Activated T-cell treated with anti-CD3 and anti-CD28 coated beads, Interleukin-2, amount 50 U/mL, for 24 hours (primary cell): ENCODE measurements at places on chromosomes 4 and X.

DNA sequence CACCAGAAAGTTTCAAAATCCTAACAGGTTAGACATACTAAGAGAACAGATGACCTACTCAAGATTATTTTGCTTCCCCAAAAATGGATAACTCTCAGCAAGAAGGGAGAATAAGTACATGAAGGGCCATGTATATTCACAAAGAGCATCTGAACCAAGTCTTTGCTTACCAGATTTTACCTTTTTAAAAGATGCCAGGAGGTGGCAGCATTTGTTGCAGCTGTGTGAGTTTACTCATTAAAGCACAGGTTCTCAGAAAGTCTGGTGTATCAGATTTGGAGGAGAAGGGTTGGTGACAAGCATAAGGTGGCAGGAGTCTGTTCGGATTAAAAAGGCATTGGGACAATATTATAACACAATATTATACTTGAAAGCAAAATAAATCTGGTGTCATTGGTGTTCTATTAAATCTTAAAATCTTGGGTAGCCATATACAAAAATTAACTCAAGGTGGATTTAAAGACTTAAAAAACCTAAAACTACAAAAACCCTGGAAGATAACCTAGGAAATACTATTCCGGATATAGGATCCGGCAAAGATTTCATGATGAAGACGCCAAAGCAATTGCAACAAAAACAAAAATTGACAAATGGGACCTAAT lies 51.3 kb upstream of the NFKB1 start:
- DNase-seq: no peak

DNA sequence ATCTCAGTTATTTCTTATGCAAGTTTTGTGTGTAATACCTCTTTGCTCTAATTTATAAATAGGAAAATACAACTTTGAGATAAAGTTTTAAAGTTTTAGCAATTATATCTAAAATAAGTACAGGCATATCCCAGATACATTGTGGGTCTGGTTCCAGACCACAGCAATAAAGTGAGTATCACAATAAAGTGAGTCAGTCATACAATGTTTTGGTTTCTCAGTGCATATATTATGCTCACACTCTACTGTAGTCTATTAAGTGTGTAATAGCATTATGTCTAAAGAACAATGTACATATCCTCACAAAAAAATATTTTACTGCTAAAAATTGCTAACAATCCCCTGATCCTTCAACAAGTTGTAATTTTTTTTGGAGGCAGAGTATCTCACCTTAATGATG lies 49.2 kb downstream of the ANAPC10 start:
- DNase-seq: no peak

DNA sequence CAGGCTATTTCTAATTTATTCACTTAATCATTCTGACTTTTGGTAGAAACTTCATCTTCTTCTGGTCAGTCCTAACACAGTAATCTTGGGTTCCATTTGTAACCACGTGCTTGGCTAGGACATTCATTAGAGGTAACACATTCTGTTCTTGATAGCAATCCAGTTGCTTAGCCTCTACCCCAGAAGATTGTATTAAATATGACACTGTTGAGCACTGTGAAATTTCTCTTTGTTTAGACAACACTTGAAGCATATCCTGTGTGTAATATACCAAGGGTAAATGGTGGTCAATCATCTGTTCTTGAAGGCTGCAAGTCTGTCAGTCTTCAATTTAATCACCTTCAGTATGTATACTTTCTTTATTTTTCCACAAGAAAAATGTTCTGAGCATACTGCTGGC lies 523.0 kb downstream of the ANKRD50 start:
- DNase-seq: no peak

GRCh38 chr4:29560452-29560851 lies 1159.7 kb upstream of the PCDH7 start:
- DNase-seq: no peak
